ENCODE measurements at places on chromosomes 1 and 21.

- DNase-seq = no peak
These were observed 93.6 kb downstream of the OLFML2B start for GRCh38 chr1:161930064-161930463.

DNA sequence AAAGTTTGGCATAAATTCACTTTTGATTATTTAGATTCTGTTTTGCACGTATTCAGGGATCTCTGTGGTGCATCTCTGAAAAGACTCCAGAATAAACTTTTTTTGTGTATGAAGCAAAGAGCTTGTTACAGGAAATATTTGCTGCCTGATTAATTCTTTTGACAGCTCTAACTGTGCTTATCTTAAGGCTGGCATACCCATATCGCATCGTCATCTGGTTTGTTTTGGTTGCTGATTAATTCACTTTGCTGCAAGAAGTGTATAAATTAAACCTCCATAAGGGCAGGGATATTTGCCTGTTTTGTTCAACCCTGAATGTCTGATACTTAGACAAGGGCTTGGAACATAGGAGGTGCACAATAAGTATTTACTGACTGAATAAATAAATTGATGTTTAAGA is 17.5 kb upstream of the DUSP10 start:
- no peak for DNase-seq

DNA sequence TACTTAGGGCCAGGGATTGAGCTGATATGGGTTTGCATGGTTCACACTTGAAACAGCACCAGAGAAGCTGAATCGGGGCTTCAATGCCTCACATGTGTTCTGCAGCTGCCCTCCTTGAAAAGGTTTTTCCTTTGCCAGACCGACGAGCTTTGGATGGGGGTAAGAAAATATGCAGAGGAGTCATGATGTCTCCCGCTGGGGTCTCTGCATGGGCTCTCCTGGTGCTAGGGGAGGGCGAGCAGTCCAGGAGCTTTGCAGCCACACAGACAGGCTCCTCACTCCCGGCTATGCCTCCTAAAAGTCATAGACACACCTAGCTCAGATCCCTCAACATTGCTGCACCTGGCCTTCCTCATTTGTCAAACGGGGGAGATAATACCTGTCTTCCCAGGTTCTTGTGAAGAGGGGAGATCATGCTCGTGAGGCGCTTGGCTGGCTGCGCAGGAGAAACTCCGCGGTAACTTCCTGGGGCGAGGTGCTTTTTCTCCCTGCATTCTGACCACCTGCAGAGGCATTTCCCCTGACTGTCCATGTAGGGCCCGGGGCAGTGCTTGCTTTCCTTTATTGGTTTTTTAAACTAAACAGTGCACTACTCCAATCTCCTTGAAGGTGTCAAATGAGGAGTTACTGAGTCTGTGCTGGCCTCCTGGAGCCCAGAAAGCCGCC is 112.4 kb downstream of the PLXNA2 start:
- DNase-seq = no peak

- no peak for DNase-seq
These were observed 334.7 kb downstream of the AMY1C start for GRCh38 chr1:104084380-104084779.

GRCh38 chr1:245211761-245212160 is 57.0 kb downstream of the KIF26B start:
- no peak for DNase-seq

DNA sequence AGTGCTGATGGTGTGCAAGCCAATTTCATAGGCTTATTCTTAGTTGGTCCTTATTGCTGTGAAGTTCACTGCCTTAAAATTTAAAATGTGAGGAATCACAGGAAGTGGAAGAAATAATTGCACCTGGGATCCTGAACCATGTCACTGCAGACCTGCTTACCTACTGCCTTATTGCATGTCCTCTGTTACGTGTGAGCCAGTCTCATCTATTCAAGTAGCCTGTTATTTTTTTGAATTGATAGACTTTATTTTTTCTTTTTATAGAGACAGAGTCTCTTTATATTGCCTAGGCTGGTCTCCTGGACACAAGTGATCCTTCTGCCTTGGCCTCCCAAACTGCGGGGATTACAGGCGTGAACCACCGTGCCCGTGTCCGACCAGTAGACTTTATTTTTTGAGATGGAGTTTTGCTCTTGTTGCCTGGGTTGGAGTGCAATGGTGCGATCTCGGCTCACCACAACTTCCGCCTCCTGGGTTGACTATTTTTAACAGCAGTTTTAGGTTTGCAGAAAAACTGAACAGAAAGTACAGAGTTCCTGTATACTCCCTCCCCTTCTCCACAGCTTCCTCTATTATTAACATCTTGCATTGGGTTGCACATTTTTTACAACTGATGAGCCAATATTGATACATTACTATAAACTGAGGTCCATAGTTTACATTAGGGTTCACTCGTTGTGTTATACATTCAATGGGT is 14.0 kb upstream of the DISC1 start:
- no peak for DNase-seq

DNA sequence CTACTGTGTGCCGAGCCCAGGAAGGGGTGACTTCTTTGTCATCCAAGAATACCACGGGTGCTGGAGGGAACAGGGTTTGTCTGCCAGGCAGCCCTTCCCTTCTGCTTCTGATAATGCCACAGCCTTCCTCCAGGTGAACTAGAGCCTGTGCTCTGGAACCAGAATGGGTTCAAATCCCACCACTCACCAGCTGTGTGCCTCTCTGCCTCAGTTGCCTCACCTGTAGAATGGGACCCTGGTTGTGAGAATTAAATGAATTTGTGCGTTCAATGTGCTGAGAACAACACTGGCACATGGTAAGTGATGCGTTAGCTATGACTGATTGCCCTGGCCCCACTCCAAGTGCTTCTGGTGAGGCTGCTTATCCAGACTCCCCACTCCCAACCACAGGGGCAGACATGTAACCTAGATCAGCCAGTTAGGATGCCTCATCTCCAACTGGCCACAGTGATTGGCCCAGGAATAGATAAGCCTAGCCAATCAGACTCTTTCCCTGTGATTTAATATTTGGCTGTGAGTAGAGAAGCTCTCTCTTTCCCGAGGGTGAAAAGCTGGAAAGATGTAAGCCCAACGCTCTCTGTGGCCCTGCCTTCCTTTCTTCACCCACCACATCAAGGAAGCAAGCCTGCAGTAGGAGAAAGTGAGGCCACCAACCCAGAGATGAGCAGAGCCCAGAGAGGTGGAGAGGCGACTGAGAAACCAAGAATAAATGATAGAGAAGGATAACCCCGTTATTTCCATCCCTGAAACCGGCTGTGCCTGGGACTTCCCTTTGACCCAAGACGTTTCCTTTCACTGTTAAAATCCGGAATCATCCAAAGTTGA is 20.8 kb upstream of the LAPTM5 start:
- no peak for DNase-seq

DNA sequence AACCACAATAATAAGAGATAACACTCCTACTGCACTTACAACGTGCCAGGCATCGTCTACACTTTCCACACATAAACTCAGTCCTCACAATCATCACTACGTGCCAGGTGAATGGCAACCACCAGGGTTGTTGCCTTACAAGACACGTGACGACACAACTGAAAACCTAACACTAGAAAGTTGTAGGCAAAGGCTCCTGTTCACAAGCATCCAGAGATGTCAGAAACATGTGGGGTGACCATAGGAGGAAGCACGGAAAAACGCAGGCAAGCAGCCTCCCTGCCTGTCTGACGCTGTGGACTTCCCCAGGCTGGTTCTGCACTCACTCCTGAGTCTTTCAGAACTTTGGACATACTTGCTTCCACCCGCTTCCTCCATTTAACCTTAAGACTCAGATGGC is 7.0 kb downstream of the CAPZB start:
- no peak for DNase-seq

- DNase-seq = no peak
These were observed 70.0 kb downstream of the HMCN1 start for GRCh38 chr1:185804206-185804605.

Measured in GM04503 (cell line).